Vagina (tissue), 2 donors: ENCODE measurements at places on chromosomes 1 and 21.

DNA sequence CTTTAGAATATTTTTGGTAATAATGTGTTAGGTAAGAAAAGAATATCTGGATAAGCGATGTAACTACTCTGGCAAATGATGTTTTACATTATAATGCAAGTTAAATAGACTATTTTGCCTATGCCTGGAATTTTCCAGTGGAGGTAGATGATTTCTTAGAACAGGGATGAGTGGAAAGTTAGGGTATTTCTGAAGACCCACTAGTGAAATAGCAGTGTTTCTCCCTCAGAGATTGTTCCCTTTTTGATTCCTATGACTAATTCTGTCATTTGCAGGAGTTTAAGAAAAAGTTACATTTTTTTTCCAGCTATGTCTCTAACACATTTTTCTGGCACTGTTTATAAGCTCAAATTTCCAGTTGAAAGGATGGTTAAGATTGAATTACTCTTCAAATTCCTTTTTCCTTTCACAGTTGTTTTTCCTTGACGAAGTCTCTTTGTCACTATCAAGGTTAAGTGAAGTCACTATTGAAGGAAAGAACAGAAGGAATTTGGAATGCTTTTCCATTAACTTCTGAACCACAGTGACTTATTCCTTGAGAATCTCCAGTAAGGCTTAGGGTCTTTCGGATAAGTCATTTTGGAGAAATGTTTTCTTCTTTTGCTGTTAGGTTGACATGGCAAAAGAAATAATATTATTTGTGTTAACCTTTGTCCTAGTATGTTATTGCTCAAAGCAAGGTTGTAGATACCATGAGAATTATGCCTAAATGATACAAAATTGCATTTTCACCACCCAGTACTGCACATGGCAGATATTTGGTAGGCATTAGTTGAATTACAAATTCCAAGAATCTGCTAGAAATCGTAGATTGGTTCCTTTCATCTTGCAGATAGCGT lies 42.9 kb upstream of the ZNF326 start:
- no peak for DNase-seq

- DNase-seq, result no peak
Observed at GRCh38 chr1:167052389-167052788, 37.8 kb downstream of the GPA33 start.

GRCh38 chr21:37273911-37274690 lies 7.0 kb upstream of the VPS26C start:
- no peak for DNase-seq

- no peak for DNase-seq
Observed at GRCh38 chr1:27092888-27093287, 62.0 kb downstream of the SLC9A1 start.

- DNase-seq, result no peak
Observed at GRCh38 chr1:196380316-196380715, 227.9 kb downstream of the KCNT2 start.

- DNase-seq, result no peak
Observed at GRCh38 chr1:222931023-222931422, 116.2 kb downstream of the DISP1 start.

GRCh38 chr1:35863881-35864625 lies 19.0 kb upstream of the AGO1 start:
- no peak for DNase-seq

DNA sequence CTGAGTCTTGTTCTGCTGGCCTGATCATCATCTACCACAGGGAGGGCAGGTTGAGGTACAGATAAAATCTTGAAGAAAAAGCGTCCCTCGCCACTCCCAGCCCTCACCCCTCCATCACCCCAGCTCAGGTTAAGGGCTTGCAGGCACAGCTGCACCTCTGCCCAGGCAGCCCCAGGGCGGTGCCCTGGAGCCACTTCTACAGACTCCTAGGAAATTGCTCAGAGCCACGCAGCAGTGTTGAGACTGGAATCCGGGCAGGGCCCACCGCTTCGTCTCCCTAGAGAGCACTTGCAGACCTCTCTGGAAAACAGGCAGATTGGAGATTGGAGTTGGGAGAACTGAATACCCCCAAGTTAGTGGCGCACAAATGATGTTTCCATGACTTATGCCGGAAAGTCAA lies 35.3 kb downstream of the VN1R5 start:
- DNase-seq, result no peak

DNA sequence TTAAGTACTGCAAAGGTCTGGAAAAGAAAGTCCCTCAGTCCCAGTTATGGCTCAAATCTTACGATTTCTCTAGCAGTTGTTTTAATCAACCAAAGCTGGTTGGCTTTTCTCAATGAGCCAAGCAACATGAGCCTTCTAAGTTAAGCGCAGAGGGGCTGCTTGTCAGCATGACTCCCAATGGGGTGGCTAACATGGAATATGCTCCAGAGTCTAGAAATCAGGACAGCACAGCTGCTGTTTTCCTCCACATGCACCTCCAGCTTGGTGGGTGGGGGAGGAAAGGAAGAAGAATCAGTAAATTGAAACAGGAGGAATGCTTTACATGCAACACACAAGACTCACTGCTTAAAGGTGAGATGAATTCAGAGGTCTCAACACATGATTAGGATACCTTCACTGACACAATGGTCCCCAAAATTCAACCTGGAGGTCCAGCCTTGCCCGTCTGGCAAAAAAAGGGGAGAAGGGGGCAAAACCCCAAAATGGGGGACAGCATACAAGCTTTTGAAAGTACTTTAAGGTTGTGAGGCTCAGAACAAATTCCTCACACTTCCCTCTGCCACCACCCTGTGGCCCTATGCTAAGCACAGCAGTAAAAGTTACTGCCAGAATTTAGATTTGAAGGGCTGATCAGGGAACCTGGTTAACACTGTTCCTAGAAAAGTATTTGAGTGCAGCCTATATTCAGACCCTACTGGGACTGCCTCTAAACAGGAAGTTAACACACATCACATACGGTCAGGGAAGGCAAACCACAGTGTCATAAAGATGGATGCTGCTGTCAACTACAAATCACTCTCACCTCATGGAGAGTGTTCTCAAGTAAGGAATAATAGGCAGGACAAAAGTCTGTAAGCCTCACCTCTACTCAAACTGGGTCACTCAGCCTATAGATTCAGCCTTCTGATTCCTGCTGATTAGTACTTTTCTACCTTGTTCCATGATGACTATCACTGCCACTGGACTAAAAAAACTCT lies 2.6 kb downstream of the GATAD2B start:
- DNase-seq, result no peak

GRCh38 chr21:45379901-45380330 lies 25.0 kb upstream of the COL18A1 start:
- DNase-seq, result no peak

DNA sequence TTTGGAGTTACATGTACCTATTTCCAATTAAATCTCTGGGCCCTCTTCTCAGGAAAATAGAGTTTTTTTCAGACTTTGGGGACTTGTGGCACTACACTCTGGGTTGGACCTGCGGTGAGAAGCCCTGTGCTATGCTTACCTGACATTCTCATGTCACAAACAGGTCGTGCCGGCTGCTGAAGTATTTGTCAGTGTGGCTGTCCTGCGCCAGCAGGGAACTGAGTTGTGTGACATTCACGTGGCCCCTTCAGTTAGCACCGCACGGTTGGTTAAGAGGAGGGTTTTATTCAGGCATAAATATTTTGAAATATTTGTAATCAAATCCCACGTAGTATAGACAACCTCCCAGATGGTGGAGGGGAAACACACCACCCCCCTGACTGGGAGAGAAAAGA lies 6.3 kb upstream of the COL6A2 start:
- no peak for DNase-seq

GRCh38 chr1:88029899-88030298 lies 654.2 kb upstream of the PKN2 start:
- no peak for DNase-seq

DNA sequence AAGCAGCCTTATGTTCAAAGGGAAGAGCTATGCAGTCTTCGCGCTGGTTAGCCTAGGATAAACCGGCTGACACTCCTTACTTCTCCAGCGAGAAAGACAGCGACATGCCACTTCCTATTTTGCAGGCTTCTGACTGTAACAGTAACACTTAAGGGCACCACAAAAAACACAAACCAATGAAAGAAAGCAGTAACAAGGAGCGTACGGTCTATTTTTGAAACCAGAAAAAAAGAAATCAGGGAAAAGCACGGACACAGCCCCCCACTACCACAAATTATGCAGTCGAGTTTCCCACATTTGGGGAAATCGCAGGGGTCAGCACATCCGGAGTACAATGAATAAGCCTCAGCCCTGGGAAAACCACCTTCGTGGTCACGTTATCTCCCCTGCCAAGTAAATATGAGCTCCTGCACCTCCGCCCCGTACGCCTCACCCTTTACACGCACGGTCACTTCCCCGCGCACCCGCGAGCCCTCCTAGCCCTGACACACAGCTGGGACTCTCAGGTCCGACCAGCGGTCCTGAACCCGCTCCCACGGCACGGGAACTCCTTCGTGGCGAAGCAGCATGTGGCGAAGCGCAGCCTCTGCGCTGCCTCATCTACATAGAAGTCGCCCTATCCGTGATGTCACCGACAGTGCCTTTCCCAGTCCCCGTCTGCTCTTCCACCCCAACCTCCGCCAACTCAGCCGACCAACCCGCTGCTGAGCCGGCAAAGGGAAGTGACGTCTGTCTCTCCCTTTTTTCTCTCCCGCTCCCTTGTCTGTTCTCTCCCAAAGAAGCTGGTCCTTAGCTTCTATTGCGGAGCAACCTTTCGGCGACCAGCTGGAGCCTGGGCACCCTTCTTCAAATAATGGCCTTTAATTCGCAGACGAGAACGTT lies 40.9 kb upstream of the PPIAL4F start:
- no peak for DNase-seq

DNA sequence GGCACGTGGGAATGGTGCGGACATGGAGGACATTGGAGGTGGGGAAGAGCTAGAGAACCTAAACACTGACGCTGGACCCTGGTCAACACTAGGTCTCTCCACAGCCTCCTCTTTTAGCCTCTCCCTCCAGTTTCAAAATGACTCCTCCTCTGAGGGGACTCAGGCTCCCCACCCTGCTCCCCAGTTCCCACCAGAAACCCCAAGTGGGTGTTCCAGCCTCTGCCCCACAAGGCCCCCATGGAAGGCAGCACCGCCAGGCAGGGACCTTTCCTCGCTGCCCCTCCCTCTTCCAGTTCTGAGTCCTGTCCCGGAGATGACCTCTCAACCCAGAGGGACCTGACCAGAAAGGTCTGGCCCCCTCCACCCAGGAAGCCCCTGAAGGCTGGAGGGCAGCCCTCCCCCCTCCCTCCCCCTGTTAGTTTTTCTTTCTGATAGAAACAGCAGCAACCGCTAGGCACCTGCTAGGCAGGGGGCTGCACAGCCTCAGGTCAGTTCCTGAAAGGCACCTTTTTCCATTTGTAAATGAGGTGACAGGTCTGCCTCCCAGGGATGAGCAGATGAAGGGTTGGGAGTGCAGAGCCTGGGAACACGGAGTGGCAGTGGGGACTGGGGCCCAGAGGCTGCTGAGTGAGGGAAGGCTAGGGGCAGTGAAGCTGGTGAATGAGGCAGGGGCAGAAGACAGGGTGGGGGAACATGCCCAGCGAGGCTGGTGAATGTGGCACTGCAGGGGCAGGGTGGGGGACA lies 9.3 kb upstream of the ITGB2 start:
- DNase-seq, result no peak

- no peak for DNase-seq
Observed at GRCh38 chr21:26453267-26453666, 119.8 kb downstream of the CYYR1 start.

DNA sequence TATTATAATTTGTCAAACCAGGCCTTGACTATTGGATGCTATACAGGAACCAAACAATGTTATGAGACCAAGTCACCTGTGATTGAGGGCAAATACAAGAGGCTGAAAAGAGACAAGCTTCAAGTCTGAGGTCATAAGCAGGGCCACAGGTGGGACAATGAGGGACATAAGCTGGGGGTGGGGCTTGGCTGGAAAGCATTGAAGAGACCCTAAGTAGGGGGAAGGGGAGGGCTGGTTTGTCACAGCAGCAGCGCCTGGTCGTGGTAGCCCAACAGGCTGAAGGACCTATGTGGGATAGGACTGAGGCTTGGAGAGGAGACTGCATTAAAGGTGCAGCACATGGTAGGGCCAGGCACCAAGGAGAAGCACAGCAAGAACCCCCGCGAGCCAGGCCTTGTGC lies 17.9 kb downstream of the HMGN2 start:
- no peak for DNase-seq

- DNase-seq, result no peak
Observed at GRCh38 chr1:93419344-93419743, 28.6 kb upstream of the FNBP1L start.

- no peak for DNase-seq
Observed at GRCh38 chr1:223358826-223359225, 5.2 kb downstream of the SUSD4 start.

DNA sequence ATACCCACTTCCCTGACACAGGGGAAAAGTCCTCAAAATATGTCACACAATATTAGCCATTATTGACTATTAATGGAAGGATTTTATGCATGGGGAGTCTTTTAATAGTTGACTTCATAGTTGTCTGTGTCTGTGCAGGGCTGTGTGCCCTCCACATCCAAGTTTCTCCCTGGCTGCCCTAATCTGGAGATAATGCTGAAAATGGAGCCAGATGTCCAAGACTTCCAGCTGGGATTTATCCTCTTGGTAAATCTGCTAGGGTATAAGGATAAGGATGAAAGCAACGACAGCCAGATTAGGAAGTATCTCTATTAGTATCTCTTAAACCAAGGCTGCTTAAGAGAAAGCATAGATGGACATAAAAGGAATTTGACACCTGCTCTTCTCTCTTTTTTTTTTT lies 42.1 kb downstream of the CDK18 start:
- no peak for DNase-seq

- DNase-seq, result no peak
Observed at GRCh38 chr1:234750922-234751627, 141.1 kb upstream of the IRF2BP2 start.

- no peak for DNase-seq
Observed at GRCh38 chr1:56070601-56071000, 508.8 kb downstream of the PLPP3 start.

DNA sequence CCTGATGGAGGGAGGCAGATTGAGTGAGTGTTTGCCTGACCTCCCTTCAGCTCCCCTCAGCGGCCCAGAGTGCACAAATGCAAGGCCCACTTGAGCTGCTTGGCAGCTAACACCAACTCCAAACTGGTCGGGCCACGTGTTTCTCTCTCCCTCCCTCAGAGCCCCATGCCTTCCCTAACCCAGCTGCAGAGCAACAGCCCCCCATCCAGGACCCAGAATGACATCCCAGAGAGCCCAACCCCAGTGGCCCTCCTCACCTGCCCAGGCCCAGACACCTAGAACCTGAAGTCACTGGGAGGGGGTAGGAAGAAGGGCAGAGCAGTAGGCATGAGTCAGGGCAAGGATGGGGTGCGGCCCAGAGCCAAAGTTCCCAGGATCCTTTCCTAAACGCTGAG lies 789 bp upstream of the S100A14 start:
- no peak for DNase-seq

- no peak for DNase-seq
Observed at GRCh38 chr1:24463776-24464735, 38.6 kb upstream of the RCAN3 start.
